ENCODE measurements at places on chromosomes 1 and 21. TPM values are rescaled to one million over a fixed set of nuclear protein-coding genes. Genes with fewer than 3 reads are reported as not detected.

Gene PTPN14
- 16.5 TPM for total RNA-seq

Gene RNPC3
- total RNA-seq = 3.5 TPM

Gene TAGLN2
- total RNA-seq = 552 TPM

Gene SPRR2F
- not detected for total RNA-seq

Gene ADCY10
- not detected for total RNA-seq

Gene GPR37L1
- total RNA-seq = not detected

Gene SPATA46
- total RNA-seq = not detected

All from bronchus fibroblast of lung (primary cell).